ENCODE measurements at places on chromosomes 5 and 9.

DNA sequence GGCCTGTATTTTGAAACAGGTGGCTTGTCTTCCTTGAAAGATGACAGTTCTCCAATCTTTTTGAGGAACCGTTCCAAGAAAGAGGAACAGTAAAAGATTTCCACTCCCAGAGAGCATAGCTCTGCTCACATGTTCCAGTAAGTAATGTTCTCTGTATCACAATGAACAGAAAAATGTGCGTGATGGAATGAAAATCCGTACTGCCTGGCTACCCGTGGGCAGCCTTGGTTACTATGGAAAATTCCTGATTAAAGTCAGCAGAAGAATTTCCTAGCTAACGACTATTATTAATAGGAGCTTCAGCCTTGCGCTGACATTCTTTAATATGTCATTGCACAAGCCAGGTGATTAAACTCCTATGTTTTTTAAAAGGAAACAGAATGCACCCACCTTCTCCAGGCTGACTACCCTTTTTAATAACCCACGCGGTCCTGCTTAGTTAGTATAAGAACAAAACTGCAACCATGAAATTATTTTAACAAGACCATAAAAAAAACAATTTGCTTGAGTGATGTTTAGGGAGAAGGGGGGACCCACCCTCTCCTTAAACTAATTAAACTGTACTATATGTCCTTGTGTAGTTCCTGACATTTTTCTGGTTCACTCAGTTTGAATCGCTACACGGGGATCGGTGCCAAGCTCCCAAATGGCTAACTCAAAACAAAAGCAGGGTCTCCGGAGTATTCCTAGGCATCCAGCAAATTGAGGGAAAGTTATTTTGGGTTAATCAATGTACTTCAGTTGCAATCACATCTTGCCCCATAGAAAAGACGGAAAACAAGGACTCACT, 54.8 kb upstream of the CPEB4 start:
- no peak for DNase-seq

- no peak for DNase-seq
These were observed 70.9 kb downstream of the PTTG1 start for GRCh38 chr5:160492565-160492964.

DNA sequence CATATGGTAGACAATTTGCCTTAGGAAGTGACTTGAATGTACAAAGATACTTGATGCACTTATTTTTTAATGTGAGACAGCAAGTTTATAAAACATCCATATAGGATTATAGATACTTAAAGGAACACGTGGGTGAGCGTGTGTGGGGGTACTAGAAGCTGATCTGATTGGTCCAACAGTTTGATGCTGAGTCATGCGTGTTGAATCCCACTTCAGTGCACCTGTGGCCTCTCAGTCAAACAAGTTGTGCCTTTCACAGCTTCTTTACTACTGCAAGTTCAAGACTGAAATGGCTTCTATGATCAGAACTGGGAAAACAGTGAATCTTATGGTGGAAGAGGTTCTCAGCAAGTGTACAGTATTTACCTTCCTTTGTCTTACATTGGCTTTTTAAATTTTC, 98.9 kb downstream of the MAP1B start:
- no peak for DNase-seq

DNA sequence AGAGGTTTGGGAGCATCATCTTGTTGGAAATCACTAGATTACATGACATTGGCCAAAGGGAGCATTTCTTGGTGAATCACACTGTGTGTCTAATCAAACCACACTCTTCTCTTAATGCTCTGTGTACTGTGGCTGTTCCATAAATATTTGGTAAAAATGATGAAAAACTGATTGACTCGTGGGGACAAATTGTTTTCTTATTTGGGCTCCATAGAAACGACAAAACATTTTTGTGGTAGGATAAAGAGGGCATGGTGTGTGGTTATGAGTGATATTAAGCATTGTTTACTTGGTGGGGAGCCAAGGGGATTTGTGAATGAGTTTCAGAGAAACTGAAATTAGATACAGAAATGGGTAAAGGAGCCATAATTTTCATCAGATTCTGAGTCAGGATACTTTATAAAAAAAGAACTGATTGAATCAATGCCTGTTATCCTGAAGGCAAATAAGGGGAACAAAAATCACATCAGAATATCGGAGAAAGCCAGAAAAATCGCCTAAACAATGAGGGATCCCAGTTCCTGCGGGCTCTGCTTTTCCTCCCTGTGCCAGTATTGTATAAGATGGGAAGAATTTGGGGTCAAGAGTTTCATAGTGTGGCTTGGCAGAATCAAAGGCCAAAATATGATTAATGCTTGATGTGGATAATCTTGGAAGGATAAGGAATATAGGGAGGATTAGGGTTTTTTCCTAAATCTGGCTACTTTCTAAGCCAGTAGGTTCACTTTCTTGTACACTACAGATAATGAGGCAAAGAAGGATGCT, 33.3 kb downstream of the FBXL7 start:
- no peak for DNase-seq

- DNase-seq: no peak
These were observed 963.0 kb upstream of the DMAC1 start for GRCh38 chr9:8762479-8763085.

DNA sequence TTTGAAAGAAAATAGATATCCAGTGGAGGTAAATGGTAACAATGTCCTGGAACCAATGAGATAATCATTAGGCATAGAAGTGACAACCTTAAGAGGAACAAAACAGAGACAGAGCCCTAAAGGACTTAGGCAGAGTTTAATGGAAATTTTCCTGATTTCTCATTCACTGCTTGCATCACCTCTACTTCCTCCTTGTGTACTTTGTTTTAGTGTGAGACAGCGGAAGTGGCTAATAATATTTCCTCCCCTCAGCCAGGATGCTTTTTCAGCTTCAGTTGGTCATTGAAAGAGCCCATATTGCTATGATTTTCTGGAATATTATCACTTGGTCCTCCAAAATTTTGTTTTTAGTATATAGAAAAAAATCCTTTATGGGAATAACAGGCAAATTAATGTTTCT, 153.4 kb upstream of the MPDZ start:
- no peak for DNase-seq

DNA sequence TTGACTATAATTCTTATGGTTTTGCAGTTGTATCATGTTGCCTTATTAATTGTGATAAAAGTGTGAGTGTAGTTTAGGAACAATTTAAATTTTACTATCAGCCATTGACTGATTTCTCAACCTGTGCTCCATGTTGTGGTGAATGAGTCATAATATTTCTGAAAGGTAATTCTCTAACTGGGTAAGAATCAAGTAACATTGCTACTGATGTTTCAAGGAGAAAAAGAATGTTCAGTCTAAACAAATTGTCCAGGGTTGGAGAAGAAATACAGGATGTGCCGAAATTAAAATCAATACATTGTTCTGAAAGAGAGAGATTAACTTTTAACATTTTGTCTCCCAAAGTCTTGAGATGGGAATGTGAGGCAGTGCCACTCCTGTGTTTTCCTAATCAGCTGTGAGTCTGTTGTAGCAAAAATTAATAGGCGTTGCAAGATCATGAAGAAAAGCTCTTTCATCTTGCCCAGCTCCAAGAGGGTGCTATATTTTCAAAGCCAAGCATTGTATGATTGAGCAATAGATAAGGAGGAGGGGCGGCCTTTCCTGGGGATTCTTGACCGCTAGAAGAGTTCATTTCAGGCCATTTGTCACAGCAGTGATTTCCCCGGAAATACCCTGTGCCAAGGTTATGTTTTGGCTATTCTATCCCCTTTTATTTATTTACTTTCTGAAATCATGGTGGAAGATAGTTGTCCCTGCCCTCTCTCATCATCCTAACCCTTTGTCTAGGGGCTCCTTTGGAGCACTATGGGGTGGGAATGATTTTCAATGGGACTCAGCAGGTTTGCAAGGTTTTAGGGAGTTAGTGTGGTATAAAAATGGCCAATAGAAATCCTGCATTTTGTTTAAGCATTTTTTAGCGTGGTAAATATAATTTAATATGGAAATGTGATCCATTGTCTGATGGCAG, 151.6 kb downstream of the FOCAD start:
- DNase-seq: no peak

DNA sequence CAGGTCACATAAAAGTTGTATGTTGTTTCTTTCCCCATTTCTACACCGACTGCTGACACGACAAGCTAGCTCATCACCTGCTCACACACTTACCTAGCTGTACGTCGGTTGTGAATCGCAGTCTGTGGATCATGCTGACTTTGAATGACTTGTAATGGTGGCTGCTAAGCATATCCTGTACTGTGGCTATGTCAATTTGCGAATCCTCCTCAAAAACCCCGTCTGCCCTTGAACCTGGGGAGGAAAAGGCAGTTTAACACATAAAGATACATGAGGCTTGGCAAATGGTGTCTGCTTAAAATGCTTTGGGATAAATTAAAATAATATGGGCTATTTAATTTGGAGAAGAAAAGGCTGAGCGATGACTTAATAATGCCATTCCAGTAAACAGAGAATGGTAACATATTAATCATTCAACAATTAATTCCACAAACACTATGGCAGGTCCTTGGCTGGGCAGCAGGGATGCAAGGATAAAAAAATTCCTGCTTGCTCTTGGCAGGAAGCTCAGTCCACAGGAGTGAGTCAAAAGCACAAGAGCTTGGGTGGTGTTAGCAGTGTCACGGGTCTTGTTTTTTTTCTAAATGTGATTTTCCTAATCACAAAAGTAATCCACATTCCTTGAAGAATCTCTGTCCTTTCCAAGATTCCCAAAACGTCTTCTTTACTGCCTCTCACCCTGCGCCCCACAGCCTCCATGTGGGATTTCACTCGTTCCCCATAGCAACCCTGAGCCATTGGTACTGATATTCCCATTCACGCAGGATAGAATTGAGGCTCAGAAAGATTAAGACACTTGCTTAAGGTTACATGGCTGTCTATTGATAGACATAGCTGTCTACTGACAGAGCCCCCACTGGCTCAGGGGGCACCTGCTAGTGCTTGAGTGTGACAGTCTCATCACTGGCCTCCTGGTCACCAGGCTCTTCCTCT, 222.4 kb downstream of the MAPKAP1 start:
- no peak for DNase-seq

DNA sequence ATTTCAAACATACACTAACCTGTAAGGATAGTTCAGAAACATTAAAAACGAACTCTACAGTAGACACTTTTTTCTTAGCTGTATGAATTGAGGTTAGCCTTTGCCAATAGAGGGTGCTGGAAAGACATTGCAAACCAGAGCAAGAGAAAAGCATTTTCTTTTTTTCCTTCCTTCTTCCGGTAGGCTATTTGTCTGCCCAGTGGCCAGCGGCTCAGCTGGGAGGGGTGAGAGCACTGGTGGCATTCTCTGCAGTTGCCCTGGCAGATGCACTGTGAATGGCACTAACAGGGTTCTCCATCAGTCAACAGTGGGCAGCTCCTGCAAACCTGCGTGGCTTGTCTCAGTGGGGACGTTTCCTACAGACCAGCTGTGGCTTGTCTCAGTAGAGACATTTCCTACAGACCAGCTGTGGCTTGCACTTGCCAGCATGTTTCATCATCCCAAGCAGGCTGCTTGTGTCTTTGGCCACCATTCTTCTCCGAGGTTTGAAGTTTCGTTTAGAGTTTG, 984.5 kb upstream of the CDH18 start:
- no peak for DNase-seq
